ENCODE measurements at places on chromosomes 16 and 17.
A peak's percentile ranks its signal among the peaks of the same experiment; 100 is the strongest.

- DNase-seq: no peak
Measured at GRCh38 chr16:1078579-1079021, 6.1 kb downstream of the SSTR5 start.

DNA sequence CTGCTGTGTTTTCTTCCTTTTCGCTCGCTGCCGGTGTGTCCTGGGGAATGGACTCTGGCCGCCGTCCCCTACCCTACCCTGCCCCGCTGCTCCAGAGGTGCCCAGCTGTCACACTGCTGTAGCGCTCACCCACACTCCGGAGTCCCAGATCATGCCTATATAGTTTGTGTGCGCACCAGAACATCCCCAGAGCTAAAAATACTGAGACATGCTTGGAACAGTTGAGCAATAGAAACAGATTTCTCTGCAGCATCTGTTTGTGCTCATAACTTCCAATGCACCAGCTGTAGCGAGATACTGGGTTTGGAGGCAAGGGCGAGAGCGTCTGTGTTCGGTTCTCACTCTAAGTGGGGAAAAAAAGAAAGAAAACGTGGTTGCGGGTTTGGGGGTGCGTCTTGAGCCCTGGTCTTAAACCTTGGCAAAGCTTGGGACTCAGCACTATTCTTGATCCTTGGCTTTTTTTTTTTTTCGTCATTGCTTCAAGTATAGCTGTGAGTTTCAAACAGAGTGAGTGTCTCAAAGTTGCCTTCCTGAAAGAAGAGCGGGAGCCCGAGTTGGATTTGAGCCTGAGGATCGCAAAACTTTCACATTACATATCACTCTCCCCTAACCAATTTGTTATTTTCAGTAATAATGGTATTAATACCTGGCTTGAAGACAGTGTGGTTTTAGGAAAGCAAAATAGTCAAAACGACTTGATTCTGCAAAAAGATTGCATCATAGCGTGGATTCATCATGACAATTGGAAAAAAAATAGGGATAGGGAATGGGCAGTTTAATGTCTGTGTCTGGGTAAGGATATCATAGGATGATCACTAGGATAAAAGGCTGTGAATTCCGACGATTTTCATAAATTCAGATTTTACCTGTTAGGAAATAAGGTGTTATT, 621 bp downstream of the KCNJ2 start:
- peak; percentile 46 for DNase-seq

DNA sequence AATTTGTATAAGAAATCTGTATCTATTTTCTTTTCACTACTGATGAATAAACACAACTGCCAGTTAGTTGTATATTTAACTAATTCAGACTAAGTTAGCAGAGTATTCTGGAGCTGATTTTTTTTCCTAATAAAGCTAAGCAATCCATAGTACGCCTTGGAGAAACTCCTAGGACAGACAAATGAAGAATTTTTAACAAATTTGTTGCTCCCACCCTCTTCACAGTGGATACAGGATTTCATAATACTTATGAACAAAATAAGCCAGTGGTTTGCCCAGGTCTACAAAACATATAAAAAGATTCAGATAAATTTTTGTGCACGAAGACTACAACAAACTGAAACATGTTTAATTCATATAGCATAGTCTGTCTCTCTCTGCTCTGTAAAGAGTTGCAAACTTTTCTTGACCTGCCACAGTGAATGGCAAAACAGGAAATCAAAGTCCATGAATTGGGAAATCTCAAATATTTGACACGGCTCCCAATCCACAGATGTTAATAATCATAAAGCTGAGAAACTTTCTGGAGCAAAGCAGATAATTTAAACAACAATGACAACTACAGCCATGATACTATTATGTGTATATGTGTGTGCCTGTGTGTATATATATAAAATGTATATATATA, 594 bp upstream of the ABCA6 start:
- DNase-seq: peak; percentile 77

GRCh38 chr16:19513377-19514053, 8.4 kb downstream of the GDE1 start:
- no peak for DNase-seq

DNA sequence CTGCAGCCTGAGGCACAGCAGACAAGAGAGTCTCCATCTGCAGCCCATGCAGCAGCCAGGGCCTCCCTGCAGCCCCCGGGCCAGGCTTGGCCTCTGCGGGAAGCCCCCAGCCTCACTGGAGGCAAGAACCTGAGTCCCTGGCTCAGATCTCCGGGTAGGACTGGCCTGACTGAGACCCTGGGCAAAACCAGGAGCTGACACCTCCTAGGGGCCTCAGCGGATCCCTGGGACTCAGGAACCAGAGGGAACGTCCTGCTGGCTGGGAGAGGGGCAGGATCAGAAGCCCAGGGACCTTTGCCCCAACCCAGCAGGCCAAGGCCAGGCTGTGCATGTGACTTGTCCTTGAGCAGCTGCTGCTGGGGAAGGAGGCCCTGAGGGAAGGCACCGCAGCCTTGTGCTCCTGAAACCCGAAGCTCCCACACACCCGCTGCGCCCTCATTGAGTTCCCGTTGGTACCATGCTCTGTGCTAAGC, 1.7 kb upstream of the PRSS21 start:
- no peak for DNase-seq

DNA sequence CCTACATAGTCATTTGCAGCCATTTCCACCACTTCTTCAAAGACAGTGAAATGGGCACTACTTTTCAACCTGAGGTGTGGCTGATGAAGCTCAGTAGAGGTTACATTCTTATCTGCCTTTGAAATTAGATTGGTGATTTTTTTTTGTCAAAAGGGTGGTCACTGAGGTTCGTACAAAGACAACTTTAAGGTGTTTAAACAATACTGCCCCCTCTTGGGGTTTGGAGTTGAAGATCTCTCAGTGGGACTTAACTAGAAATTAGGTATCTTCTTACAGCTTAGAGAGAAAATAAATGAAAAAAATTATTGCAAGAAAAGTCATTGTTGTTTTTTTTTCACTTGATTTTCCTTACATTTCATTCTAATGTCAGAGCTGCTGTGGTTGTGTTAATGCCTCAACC, 713.2 kb downstream of the CDH11 start:
- DNase-seq: no peak

DNA sequence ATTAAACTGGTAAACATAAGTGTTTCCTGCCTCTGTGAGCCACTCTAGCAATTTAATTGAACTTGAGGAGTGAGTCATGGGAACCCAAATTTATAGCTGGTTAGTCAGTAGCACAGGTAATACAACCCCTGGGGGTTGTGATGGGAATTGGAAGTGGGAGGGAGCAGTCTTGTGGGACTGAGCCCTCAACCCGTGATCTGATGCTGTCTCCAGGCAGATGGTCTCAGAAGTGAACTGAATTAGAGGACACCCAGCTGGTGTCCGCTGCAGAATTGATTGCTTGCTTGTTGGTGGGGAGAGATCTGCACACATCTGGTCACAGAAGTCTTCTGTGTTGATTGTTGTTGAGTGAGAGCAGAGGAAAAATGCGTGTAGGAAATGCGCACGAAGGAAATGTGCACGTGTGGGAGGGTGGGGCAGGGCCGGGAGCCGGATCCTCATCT, 7.7 kb upstream of the ST6GALNAC2 start:
- DNase-seq: no peak

DNA sequence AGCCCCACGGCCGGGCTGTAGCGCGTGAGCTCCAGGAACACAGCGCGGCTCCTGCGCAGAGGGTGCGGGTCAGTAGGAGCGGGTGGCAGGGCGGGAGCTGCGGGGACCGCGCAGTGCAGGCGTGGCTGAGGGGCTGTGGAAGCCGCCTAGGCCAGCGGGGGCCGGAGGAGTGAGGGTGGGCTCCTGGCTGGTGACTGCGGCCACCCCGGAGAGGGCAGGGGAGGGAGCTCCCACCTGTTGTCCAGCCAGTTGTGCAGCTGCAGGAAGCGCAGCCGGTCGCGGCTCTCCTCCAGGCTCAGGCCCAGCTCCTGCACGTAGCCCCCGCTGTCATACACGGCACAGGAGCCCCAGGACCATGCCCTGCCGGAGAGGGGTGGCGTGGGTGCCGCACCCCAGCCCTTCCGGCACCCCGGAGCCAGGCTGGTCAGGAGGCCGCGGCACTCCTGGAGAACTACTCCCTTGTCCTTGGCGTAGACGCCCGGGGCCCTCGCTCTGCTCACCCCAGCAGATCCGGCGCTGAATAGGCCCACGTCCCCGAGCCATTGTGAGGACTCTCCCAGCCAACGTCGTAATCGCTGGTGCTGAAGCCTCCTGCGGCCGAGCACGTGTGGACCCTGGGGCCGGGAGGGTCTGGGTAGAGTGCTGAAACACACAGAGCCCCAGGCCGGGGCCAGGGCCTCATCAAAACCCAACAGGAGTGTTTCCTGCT, 43.9 kb downstream of the TSC2 start:
- DNase-seq: no peak

- DNase-seq: no peak
Measured at GRCh38 chr16:70686376-70687101, 686 bp upstream of the MTSS2 start.

DNA sequence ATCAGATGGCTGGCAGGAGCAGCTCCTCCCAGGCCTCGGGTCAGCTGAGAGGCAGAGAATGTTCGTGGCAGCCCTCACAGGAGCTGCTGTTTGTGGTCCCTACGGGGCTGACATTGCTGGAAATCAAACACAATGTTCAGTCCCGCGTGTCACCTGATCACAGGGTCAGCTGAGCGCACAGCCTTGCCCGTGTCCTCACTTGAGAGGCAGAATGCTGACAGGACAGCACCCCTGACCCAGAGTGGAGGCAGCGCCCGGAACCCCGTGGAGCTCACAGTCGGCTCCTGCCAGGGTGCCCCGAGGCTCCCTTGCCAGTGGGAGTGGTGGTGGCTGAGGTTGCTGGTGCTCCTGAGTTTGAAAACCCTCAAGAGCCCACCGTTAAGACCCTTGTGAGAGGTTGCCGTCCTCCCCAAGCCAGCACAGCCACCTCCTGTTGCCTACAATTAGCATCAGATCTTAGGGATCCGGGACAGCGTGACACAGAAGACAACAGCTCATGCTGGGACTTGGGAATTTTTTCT, 3.6 kb upstream of the CHMP6 start:
- DNase-seq: no peak

GRCh38 chr16:71658771-71659170, 32.8 kb downstream of the MARVELD3 start:
- DNase-seq: no peak

DNA sequence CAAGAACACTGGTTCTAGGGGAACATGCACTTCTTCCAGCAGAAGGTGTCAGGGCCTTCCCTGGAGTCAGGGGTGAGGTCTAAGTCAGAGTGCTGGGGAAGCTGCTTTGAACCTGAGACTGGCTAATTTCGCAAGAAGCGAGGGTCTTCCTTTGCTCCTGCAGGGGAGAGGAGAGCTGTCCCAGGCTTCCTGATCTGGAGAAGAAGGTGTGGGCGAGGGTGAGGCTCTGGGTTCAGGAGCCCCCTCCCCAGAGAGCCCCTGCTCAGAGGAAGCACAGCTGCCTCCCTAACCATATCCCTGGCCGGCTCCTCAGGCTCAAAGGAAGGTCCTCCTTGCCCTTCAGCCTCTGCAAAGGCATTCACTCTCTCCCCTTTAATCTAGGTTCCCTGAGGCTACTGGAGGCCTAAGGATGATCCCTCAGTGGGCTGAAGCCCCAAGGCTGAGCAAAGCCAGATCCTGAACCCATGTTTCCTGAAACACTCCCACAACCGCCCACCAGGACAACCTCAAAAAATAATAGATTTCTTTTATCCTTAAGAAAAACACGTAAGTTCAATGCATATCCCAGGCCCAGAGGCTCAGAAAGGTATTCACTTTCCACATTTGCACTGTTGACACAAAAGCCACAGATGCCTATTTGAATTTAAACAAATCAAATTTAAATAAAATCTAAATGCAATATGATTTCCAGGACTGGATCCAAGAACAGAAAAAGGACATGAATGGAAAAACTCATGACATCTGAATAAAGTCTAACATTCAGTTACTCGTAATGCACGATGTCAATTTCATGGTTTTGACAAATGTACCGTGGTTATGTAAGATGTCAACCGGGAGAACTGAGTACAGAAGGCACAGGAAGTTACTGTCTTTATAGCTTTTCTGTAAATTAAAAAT, 71.5 kb upstream of the RCVRN start:
- no peak for DNase-seq

DNA sequence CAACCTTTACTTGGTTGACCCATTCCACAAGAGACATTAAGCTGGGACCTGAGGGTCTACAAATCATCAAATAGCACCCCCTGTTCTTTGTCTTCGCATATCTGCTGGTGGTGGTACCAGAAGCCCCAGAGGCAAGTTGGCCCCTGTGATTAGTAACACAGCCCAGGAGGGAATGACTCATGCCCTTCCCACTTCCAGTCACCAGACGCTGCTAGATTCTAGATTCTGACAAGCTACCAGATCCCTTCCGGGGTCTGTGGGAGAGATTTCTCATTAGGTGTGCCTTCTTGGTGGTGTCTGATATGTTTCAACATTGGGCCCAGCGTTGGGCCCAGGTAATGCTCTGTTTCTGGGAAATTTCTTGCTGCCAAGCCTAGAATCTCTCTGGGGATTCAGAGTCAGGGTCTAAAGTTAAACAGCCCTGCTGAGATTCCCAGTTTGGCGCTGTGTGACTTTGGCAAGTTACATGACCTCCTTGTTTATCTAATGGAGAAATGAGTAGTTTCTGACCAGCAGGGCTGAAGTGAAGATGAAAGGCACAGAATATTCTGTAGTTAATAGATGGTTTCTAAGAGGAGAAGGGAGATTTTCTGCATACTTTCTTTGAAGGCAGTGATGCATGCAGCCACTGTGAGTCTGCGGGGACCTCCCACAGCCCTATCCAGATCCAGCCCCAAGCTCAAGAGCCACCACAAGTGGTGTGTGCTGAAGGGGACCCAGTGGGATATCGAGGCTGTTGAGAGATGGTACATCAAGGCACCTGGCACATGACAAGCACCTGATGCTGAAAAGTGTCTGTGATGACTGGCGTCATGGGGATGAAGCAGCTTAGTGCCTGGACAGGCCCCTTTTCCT, 3.9 kb downstream of the TRPV2 start:
- no peak for DNase-seq

GRCh38 chr17:30203471-30203981, 32.0 kb downstream of the SLC6A4 start:
- DNase-seq: no peak

DNA sequence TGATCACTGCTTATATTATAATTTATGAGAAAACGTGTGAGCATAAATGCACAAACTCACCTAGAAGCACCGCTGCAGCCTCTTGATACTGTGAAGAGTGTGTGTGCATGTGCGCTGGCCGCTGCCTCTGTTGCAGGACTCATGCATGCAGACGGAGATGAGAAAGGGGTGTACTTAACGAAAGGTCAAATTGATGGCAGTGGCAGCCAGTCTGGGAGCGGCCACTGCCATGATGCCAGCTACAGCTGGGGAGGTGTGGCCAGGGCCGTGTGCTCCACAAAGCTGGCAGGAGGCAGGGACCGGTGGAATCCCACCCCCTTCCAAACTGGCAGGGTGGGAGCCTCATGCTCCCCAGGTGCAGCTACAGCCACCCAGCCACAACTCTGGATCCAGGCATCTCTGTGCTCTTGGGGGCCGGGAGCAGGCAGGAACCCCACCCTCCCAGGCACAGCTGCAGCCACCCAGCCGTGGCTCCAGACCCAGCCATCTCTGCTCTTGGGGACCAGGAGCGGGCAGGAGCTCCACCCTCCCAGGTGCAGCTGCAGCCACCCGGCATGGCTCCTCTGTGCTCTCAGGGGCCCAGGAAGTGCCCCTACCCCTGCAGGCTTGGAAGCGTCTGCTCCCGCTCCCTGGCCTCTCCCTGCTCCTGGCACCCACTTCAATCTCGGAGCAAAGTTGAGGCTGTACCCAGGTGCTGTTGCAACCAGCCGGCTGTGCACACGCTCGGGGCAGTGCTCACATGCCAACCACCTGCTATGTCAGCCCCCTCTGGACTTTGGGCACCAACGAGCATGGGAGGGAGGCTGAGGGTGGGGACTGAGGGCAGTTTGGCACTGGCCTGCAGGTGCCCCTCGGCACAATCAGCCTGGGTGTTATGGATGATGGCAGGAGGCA, 77.5 kb upstream of the CHMP6 start:
- DNase-seq: no peak

Measured in hindlimb muscle (tissue), 1 donor.